ENCODE measurements at places on chromosomes 2 and 18. TPM values are rescaled to one million over a fixed set of nuclear protein-coding genes. Genes with fewer than 3 reads are reported as not detected.

POTEE gene
- total RNA-seq = not detected

GPC1 gene
- 36.0 TPM for total RNA-seq

HJURP gene
- total RNA-seq = 3.1 TPM

MGAT4A gene
- 6.3 TPM for total RNA-seq

LRP2 gene
- under 0.01 TPM for total RNA-seq

MRO gene
- 3.1 TPM for total RNA-seq

UGT1A4 gene
- total RNA-seq = not detected

UCN gene
- total RNA-seq = 1.0 TPM

CEBPZ gene
- total RNA-seq = 17.2 TPM

IL36B gene
- total RNA-seq = not detected
